Ecto neural progenitor cell (in vitro differentiated cells): ENCODE measurements at places on chromosomes 7 and 10.

DNA sequence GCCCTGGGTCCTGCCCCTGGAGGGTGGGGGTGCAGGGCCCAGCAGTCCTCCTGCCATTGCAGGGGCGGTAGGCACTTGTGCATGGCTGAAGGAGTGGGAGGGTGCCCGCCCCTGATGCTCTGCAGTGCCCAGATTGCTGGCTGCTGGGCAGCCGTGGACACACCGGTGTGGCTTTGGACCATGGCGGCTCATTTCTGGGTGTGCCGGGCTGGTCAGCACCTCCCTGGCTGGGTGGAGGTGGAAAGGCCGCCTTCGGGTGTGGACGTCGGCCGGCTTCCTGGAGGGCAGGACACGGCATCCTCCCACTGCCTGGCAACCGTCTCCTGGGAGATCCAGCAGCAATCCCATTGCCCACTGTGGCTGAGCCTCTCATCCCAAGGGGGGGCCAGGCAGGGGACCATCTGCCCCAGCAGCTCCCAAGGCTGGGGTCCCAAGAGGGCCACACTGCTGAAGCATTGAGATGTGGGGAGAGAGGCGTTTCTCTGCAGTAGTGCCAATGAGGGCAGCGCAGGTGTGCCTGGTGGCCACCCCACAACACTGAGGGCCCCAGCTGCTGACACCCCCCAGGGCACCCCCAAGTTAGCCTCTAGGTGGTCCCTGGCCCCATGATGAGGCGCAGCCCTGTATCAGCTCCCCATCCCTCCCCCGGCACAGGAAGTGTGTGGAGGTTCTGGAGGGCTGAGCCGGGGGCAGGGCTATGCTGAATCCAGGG, 12.9 kb downstream of the TTYH3 start:
- no peak for DNase-seq

DNA sequence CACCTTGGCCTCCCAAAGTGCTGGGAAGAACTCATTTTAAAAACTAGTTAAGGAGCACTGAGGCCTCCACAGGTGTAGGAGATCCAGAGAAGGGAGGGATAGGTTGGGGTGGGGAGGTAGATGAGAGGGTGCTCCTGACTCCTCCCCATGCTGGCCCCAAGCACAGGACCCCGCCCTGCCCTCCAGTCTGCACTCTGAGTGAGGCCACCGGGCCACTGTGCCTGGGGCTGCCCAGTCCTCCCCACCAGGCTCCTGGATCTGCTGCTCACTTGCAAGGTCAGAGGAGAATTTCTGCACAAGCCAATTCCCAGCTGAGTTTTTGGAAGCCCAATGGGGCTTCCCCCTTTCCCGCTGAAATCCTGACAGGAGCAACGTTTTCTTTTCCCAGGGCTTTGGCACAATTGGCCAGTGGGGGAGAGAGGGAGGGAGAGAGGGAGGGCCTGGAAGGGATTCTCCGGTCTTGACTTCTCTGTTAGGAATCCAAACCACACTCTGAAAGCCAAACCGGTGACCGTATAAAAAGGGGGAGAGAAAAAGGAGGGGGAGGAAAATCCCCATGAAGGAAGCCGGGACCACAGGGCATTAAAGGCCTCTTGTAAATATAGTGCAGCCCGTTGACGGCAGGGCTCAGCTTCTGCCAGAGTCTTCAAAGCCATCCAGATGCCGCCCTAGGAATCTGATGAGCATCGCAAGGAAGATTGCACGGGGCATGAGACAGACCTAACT, 116.2 kb downstream of the SH3PXD2A start:
- no peak for DNase-seq

DNA sequence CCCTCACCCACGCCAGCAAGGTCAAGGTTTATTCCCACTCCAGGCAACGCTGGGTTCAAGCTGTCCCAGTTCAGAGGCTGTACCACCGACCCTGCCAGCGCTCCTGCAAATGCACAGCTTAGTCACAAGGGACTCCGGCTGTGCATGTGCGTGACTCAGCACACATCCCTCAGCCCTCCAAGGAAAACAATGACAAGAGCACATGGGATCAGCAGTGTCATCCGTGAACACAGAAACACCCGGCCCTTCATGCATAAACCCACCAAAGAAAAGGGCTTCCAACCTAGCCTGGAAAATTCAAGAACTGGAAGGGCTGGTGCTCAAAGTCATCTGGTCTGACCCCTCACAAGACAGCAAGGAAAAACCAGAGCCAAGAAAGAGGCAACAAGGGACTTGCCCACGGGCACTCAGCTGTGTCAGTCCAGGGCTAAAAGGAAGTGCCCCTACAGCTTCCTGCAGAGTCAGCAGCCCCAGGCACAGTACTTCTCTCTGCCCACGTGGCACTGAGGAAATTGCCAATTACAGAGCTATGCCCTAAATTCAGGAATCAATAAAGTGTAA, 106.1 kb downstream of the KCNMA1 start:
- DNase-seq = no peak

- no peak for DNase-seq
Observed at GRCh38 chr10:116232613-116233012, 40.4 kb downstream of the GFRA1 start.
